ENCODE measurements at places on chromosomes 2 and 18. TPM values are rescaled to one million over a fixed set of nuclear protein-coding genes. Genes with fewer than 3 reads are reported as not detected.

The GNAL gene
- 2.9 TPM for total RNA-seq

The KCNJ13 gene
- total RNA-seq = not detected

The RGPD3 gene
- total RNA-seq = not detected

The KCNG3 gene
- 0.03 TPM for total RNA-seq

The PCGF1 gene
- 30.5 TPM for total RNA-seq

The RAD51AP2 gene
- total RNA-seq = not detected

The NPPC gene
- 8.5 TPM for total RNA-seq

The PAX8 gene
- total RNA-seq = 1.3 TPM

The CIAO1 gene
- 59.9 TPM for total RNA-seq

The M1AP gene
- not detected for total RNA-seq

The PRSS56 gene
- 0.38 TPM for total RNA-seq

The TUBA4B gene
- total RNA-seq = not detected

The IL36G gene
- total RNA-seq = not detected

The TLX2 gene
- total RNA-seq = not detected

The RPE gene
- 75.1 TPM for total RNA-seq

The PLA2R1 gene
- not detected for total RNA-seq

The ACOXL gene
- total RNA-seq = not detected

The CGREF1 gene
- not detected for total RNA-seq

The DNER gene
- 0.15 TPM for total RNA-seq

The SALL3 gene
- not detected for total RNA-seq

The GKN2 gene
- total RNA-seq = not detected

The IL36B gene
- total RNA-seq = not detected

Data from SJCRH30 (cell line).